Erythroblast (primary cell): ENCODE measurements at places on chromosomes 1 and 21.

- DNase-seq: no peak
Observed at GRCh38 chr1:45647248-45648021, 23.6 kb upstream of the CCDC17 start.

- peak; percentile 99 for DNase-seq
Observed at GRCh38 chr21:33542640-33543504, at the start of gene SON. Gene SON (plus strand): TSS chr21:33543038. CDS start chr21:33543093, 55 bp downstream.

- DNase-seq: no peak
Observed at GRCh38 chr1:69914976-69915765, 290.2 kb downstream of the LRRC40 start.

- DNase-seq: no peak
Observed at GRCh38 chr21:36032647-36033406, 27.5 kb downstream of the SETD4 start.
